B cell (primary cell): ENCODE measurements at places on chromosomes 6 and 20. TPM values are rescaled to one million over a fixed set of nuclear protein-coding genes. Genes with fewer than 3 reads are reported as not detected.

DNA sequence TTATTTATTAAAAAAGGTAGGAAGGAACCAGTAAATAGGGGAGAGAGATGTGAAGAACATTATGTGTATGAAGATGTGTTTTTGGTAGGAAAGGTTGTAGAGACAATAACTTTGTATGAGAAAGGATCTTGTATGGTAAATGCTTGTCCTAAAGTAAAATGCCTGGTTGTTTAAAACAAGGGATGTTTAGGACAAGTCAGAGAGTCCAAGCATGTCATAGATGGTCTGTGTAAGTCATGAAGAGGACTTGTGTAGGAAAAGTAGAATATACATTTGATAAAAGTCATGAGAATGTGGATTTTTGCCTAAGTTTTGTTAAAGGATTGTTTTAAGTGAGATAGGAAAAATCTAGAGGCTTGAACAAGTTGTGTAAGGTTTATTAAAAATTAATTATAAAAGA is 325.1 kb downstream of the CDH26 start:
- DNase-seq = no peak

- no peak for DNase-seq
Observed at GRCh38 chr6:37372116-37372515, 18.3 kb downstream of the RNF8 start.

FUT9 gene
- total RNA-seq = not detected in 2 replicates

- no peak for DNase-seq
Observed at GRCh38 chr6:139581485-139581865, 207.0 kb upstream of the CITED2 start.

- no peak for DNase-seq
Observed at GRCh38 chr6:29524444-29525310, 34.9 kb downstream of the UBD start.
